AG04449 (cell line): ENCODE measurements at places on chromosomes 2 and 18.

- no peak for DNase-seq
These were observed 29.2 kb downstream of the SPATS2L start for GRCh38 chr2:200335657-200336056.

DNA sequence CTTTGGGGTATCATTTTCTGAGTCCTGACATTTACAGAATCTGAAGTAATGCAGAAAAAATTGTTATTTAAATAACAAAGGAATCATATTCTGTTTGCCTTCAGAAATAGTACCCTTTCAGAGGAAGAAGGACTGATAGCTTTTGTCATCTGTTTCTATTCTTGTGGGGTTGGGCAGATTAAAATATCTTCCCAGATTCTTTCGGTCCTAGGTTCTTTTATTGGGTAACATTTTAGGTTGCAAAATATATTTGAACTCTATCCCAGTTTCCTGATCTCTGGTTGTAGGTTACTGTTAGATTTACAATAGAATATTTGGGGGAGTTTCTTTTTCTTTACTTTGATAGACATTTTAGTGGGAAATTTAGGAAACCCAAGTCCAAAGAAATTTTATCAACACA lies 550.5 kb downstream of the SPAG16 start:
- no peak for DNase-seq

GRCh38 chr2:191064590-191064989 lies 50.6 kb upstream of the STAT1 start:
- no peak for DNase-seq

DNA sequence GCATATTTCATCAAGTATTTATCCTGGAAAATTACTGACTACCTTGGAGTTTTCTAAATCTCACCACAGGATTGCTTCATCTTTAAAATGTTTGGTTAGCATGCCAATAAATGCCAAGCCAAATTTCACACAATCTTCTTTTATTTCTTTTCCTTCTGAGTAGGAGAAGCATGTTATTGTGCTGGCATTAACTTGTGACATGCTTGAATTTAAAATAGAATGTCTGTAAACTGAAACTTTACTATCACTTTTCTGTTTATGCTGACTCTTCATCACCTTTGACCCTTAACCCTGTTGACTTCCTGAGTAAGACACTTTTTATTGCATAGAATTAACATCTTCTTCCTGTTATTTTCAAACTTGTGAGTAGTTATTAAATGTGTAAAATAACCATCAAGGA lies 56.2 kb upstream of the LRRTM4 start:
- DNase-seq: no peak

DNA sequence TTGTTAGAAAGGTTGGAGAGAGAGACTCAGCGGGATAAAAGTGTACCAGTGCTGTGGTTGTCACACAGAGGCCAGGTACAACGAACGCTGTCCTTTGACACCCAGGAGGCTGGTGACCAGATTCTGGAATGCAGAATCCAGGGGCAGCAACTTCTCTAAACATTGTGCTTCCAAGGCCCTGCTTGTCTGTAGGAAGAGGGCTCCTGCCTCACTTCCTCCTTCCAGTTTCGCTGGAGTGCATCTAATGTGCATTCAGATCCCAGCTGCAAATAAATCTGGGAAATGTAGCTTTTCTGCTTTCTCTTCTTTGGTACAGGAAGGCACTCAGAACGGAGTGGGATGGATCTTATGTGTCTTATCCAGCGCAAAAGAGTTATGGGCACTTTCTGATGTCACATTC lies 171.8 kb upstream of the ATP5MC3 start:
- DNase-seq: no peak

DNA sequence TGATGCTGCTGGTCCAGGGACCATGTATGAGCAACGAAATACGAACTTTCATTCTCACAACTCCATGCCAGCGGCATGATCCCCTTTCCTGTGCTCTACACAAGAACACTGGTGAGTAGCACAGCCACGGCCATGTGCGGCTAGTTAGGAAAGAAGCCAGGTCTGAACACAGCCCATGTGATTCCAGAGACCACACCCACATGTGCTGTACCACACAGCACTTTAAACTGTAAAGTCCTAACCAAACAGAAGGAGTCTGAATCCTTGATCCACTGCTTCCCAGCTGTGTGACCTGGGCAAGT lies 33.0 kb upstream of the ACAA2 start:
- DNase-seq: no peak

DNA sequence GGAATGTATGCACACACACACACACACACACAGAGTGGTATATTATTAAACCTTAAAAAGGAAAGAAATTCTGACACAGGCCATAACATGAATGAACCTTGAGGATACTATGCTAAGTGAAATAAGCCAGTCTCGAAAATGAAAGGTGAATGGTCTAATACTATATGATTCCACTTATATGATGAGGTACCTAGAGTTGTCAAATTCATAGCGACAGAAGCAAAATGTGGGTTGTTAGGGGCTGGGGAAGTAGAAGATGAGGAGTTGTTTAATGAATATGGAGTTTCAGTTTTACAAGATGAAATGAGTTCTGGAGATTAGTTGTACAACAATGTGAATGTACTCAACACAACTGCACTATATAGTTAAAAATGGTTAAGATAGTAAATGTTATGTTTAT lies 118.1 kb downstream of the ABCA12 start:
- DNase-seq: no peak

GRCh38 chr2:239724194-239724849 lies 300.8 kb downstream of the NDUFA10 start:
- DNase-seq: no peak

DNA sequence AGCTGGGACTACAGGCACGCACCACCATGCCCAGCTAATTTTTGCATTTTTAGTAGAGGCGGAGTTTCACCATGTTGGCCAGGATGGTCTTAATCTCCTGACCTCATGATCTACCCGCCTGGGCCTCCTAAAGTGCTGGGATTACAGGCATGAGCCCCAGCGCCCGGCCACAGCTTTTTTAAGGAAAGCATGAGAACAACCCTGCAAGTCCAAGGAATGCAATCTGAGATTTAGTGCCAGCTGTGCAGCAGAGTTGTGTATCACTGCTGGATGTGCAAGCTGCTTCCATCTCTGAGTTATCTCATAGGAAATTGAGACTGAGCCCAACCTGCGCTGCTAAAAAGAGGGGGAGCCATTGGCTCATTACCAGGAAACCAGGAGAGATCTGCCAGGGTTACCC lies 399.9 kb upstream of the CYRIA start:
- DNase-seq: no peak

DNA sequence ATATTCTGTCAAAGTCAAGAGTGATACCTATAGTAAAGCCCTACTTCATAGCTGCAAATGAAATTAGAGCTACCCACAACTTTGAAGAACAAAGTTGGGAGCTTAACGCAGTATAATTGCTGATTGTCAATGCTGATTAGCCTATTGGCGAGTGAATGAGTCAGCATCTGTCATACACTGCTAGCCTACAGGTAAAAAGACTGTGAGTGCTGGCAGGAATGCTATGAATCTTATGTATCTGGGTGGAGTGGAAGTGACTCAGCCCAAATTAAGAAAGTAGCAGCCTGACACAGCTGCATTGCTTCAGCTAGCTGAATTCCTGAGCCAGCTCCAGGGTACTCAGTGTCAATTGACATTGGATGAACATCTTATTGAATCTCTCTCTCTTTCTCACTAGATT lies 179.4 kb upstream of the DCC start:
- no peak for DNase-seq

DNA sequence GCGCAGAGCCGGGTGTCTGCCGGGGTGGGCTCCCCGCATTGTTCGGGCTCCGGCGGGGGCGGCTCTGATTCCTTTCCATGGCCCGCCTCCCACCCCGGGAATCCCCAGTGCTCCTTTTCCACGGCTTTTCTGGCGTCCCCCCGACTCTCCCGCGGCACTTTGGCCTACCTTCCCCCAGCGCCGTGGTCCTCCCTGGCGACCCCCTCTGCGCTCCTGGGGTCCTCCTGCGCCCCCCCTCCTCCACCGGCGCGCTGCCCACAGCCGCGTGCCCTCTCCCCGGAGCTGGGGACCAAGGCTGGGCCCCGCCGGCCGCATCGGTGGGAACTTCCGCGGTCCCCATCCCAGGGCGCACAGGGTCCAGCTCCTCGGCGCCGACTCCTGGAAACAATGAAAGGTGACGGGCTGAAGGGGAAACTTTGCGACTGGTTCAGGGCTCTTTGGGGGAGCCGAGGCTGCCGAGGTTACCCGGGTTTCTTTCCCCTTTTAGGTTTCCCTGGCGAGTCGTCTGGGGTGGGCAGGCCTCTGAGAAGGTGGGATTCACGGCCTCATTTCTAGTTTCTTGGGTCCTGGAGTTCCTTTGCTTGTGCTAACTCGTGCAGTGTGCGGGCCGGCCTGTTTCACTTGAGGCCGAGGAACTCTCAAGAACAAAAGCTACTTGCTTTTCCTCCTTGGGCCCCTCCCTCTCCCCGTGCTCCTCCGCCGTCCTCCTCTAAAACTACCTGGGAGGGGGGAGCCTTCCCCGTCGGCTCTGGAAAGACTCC lies 2.2 kb downstream of the TGIF1 start:
- DNase-seq: no peak

GRCh38 chr2:128261245-128262128 lies 57.2 kb downstream of the HS6ST1 start:
- no peak for DNase-seq

- DNase-seq: no peak
These were observed 666.4 kb upstream of the ZEB2 start for GRCh38 chr2:145186303-145186702.

- no peak for DNase-seq
These were observed 35.8 kb downstream of the MSH6 start for GRCh38 chr2:47818777-47819176.

- DNase-seq: no peak
These were observed 8.8 kb downstream of the RALB start for GRCh38 chr2:120261387-120262006.

- DNase-seq: no peak
These were observed 145.6 kb downstream of the FAM161A start for GRCh38 chr2:61707984-61708852.

DNA sequence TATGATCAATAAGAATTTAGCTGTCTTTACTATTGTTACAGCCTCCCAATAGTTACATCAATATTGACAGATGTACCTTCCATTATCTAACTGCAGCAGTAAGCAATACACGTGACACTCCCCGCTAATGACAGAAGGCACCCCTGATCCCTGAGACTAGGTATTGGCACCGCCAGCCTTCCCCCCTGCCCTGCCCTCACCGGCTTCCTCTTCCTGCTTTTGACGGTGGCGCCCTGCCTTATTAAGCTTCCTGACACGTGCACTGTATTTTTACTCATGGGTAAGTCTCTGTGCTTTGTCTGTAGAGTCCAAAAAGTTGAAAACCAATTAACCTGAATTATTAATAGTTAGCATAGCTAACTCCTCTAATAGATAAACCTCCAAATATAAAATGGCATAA lies 223.5 kb downstream of the EIPR1 start:
- no peak for DNase-seq

DNA sequence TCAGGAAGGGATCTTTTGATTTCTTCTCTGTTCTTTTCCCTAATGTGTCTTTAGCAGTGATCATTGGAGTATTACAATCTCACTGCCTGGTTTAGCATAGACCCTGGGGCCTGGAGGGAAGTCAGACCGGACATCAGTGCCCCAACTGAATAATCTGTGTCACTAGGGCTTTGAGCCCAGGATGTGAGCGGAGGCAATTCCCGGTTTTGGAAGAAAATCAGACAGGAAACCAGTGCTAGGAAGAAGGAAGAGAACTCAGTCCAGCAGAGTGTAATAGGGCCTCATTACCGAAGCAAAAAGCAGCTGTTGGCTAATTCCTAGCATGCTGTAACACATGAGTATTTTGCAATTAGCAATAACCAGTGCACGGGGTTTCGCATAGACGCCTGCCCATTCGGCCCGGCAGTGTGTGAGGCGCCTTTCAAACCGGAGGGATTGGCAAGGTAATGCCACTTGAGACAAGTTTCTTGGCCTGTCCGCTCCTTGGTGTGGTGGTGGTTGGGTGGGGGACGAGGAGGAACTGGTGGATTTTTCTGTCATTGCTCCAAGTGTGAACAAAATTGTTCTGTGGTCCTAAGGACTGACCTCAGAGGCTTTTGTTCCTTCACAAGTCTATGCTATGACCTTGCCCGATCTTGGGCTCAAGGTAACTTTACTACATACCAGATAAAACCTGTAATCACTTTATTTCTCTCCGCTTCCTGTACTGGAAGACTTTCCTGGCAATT lies 2.8 kb downstream of the FOSL2 start:
- DNase-seq: no peak

DNA sequence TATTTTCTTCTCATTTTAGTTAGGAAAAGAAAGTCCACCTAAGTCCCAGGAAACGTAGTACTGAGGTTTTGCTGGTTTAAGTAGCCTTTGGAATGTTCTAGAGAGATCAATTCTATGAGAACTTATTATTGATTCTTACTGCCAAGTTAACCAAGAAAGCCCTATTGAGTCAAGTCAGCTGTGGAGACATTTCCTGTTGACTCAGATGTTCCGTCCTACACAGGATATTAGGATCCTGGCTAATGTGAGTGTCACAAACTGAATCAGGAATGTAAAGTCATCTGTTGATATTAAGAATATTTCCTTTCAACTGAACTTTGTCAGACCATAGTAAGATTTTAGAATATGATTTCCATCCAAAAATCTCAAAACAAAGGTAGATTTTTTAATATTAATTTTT lies 654.3 kb downstream of the LRRTM4 start:
- DNase-seq: no peak

- no peak for DNase-seq
These were observed 31.5 kb upstream of the SPTBN1 start for GRCh38 chr2:54424555-54425163.

GRCh38 chr2:218166791-218167190 lies at the start of gene CXCR1:
Gene CXCR1 (minus strand): TSS chr2:218166962. CDS start chr2:218165211, 1,751 bp downstream.
- DNase-seq: no peak

DNA sequence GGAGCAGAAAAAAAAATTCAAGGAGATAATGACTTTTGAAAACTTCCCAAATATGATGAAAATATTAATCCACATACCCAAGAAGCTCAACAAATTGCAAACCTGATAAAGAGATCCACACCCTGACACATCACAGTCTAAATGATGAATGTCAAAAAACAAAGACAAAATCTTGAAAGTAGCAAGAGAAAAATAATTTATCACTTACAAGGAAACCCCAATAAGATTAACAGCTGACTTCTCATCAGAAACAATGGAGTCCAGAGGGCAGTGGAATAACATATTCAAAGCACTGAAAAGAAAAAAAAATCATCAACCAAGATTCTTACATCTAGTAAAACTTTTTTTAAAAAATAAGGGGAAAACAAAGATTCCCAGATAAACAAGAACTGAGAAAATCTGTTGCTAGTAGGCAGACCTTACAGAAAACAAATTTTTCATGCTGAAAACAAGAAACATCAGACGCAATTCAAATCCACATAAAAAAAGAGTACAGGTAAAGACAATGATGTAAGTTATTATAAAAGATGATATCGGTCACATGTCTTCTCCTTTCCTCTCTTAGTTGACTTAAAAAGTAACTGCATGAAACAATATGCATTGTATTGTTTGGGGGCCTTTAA lies 21.3 kb downstream of the SLC66A2 start:
- no peak for DNase-seq

- no peak for DNase-seq
These were observed 29.9 kb downstream of the PCARE start for GRCh38 chr2:29044459-29044858.
